ENCODE measurements at places on chromosomes 7 and 10.

DNA sequence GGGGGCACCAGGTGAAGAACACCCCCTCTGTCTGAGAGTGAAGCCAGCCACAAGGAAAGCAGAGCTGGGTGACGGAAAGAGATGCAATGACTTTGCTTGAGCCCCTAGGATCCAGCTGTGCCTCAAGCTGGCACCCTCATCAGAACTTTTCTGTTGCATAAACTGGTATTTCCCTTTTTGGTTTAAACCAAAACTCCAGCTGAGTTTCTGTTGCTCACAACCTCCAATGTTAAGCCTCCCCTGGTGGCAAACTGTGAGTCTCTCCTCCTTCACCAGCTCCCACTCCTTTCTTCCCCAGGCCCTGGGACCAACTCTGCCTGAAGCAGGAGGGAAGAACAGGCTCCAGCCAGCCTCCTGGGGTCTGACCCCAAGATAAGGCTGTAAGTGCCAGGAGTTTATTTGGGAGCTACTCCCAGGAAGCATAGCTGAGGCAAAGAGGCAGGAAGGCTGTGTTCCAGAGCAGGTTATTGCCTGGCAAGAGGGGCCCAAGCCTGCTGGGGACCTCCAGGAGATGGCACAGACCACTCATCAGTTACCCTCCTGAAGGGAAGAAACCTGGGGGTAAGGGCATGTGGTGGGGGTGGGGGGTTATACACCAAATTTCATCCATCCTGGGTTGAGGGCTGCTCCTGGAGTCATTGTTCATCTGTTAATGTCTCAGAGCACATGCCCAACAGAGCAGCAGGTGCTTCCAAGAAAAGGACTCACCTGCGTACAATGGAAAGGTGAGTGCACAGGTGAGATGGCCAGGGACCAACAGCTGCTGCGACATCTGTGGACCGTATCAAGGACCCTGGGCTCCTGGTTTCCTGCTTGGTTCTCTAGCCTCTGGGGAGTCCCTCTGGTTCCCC is 73.3 kb upstream of the NANOS1 start:
- no peak for DNase-seq

DNA sequence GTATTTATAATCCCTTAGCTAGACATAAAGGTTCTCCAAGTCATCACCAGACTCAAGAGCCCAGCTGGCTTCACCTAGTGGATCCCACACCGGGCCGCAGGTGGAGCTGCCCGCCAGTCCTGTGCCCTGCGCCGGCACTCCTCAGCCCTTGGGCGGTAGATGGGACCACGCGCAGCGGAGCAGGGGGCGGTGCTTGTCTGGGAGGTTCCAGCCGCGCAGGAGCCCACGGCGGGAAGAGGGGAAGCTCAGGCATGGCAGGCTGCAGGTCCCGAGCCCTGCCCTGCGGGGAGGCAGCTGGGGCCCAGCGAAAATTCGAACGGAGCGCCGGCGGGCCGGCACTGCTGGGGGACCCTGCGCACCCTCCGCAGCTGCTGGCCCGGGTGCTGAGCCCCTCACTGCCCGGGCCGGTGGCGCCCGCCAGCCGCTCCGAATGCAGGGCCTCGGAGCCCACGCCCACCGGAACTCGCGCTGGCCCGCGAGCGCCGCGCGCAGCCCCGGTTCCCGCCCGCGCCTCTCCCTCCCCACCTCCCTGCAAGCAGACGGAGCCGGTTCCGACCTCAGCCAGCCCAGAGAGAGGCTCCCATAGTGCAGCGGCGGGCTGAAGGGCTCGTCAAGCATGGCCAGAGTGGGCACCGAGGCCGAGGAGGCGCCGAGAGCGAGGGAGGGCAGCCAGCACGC is 675.6 kb downstream of the REEP3 start:
- no peak for DNase-seq

- DNase-seq: no peak
These were observed 7.2 kb downstream of the DDX21 start for GRCh38 chr10:68963151-68963550.

DNA sequence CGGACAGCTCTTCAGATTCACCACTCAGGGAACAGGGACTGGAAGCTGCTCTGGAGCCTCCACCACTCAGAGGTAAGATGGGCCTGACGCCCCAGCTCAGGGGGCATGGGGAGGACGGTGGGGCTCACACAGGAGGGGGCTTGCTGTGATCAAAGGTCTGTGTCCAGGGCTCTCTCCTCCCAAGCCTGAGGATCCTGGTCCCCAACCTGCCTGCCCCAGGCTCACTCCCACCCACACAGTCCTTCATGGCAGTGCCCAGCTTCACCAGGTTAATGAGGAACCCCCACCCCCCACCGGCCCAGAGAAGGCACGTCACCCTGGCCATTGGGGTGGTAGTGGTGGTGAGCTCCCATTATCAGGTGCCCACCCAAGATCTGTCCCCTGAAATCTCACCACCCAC is 926.7 kb upstream of the ZNF722 start:
- no peak for DNase-seq

GRCh38 chr10:91571671-91572070 is 61.2 kb downstream of the PPP1R3C start:
- DNase-seq: no peak

- peak; percentile 26 for DNase-seq
These were observed 11.8 kb upstream of the SGPL1 start for GRCh38 chr10:70803775-70804420.

GRCh38 chr7:77386165-77386822 is 29.9 kb downstream of the GSAP start:
- DNase-seq: no peak

- DNase-seq: no peak
These were observed 37.2 kb upstream of the BMPER start for GRCh38 chr7:33868166-33868565.

GRCh38 chr10:70167246-70167645 is 3.1 kb downstream of the SAR1A start:
- no peak for DNase-seq

GRCh38 chr7:63012633-63013183 is 985.9 kb upstream of the ZNF722 start:
- no peak for DNase-seq

GRCh38 chr10:29675984-29676383 is 41.2 kb upstream of the SVIL start:
- no peak for DNase-seq

DNA sequence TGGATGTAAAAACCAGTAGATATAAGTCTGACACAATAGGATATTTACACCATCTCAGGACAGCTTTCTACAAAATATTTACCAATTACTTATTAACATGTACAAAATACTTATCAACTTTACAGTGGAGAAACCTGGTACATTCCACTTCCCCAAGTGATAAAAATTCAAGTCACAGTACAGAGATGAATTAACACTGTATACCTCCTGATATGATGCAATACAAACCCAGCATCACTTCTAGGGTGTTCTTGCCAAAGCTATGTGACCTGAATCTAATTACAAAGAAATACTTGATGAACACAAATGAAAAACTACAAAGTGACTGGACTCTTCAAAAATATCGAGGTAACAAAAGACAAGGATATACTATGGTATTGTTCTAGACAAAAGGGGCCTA is 156.4 kb upstream of the FGFR2 start:
- no peak for DNase-seq

GRCh38 chr10:1057106-1057657 is 997 bp downstream of the WDR37 start:
- DNase-seq: no peak

GRCh38 chr10:117531371-117532002 is 11.1 kb upstream of the EMX2 start:
- DNase-seq: no peak

DNA sequence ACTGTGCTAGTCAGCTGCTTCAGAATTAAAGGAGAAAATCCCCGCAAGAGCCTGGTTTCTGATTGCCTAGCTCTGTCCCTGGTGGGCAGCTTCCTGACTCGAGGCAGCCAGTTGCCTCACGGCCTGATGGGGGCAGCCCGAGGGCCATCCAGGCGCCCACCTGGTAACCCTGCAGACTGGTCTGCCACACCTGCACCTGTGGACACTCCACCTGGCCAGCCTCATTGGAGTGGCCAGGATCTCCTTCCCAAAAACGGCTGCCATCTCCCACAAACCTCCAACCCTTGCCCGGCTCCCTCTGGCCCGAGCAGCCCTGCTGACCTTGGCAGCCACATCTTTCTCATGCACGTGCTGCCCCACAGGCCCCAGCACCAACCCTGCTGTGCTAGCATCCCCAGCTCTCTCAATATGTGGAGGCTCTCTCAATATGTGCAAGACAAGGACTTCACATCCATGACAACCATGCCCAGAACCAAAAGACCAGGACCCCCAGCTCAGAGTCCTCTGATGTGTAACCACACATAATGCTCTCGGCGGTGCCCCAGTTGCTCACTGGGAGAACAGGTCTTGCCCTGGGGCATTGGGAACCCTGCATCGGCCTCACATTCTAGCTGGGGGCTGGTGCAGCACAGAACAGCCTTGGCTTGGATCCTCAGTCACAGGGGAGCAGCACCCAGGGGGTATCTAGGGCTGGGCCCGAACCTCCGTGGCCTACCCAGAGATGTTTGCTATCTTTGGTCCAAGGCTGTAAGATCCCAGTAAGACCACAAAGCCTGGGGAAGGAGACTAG is 14.6 kb downstream of the DRGX start:
- DNase-seq: no peak

DNA sequence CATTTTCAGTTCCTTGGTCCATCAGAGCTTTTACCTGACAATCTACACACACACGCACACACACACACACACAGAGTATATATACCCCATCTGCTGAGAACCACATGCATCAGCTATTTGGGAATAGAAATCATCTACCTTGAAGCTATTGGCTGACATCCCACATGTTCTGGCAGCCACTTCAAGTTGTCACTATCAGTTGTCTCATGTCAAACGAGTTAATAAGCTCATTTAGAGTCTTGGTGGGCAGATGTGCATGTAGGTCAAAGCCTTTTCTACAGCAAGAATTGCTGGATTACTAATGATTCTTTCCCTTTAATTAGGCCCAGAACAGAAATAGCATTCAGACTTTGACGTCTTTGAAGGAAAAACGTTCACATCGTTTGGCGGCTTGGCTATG is 36.8 kb downstream of the COL28A1 start:
- peak; percentile 91 for DNase-seq

DNA sequence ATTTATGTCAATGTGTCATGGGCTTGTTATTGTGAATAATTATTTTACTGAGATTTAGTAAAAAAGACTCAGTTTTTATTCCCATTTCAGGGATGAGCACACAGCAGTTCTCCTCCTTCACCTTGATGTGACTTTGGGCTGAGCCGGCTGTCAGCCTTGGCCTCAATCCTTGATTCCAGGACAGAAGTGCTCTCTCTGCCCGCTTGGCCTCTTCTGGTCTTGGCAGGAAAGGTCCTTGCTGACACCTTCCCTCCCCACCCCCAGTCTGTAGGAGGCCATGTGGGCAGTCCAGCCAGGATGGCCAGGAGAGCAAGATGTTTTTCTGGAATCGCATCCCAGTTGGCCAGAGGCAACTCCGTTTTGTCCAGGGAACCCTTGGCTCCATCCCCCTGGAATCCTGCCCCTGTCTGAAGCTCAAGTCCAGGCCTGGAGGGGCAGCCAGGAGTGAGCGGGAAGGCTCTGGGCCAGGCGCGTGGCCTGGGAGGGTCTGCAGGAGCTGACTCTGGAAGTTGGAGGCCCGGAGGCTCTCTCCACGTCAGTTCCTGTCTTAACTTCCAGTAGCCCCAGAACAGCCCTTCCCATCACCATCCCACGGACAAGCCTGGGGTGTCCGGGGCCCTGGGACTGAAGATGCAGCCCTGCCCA is 100.9 kb downstream of the PDGFA start:
- DNase-seq: no peak

DNA sequence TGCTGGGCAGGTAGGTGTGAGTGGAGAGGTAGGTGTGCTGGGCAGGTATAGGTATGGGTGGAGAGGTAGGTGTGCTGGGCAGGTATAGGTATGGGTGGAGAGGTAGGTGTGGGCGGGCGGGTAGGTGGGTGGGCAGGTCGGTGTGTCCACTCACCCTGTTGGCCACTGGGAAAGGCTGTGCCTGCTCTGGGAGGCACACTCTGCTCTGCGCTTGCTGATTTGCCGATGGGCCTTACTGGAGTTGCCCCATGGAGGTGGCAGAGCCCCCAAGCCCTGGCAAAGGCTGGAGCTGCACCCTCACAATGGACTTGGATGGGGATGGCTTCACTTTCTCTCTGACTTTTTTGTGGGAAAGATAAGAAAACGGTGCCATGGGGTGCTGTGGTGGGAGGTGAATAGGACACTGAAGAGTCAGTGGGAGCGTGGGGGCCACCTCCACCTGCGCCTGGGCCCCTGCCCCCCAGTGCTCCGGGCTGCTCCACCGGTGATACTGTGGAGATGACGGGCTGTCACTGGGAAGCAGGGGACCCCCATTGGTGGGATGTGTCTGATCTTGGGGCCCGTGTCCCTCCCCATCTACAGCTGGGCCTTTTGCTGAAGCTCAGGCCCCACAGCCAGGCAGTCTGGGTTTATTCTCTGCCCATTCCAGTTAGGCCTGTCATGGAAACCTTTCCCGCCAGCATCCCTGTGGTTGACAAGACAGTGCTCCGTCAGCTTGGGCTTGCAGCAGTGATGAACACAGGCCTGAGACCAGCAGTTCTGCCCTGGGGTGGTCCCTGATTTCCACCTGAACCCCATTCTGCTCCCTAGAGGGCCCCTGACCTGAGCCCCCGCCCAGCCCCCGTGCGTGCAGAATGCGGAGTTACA is 75.0 kb downstream of the NKX6-2 start:
- DNase-seq: no peak

GRCh38 chr7:1672851-1673486 is 2.9 kb downstream of the ELFN1 start:
- no peak for DNase-seq

GRCh38 chr7:66380272-66380888 is 175.2 kb downstream of the TPST1 start:
- no peak for DNase-seq

- peak; percentile 31 for DNase-seq
These were observed 1.1 kb upstream of the GNAI1 start for GRCh38 chr7:80133361-80134114.

- DNase-seq: no peak
These were observed 168.0 kb upstream of the LRRN3 start for GRCh38 chr7:110922906-110923305.

DNA sequence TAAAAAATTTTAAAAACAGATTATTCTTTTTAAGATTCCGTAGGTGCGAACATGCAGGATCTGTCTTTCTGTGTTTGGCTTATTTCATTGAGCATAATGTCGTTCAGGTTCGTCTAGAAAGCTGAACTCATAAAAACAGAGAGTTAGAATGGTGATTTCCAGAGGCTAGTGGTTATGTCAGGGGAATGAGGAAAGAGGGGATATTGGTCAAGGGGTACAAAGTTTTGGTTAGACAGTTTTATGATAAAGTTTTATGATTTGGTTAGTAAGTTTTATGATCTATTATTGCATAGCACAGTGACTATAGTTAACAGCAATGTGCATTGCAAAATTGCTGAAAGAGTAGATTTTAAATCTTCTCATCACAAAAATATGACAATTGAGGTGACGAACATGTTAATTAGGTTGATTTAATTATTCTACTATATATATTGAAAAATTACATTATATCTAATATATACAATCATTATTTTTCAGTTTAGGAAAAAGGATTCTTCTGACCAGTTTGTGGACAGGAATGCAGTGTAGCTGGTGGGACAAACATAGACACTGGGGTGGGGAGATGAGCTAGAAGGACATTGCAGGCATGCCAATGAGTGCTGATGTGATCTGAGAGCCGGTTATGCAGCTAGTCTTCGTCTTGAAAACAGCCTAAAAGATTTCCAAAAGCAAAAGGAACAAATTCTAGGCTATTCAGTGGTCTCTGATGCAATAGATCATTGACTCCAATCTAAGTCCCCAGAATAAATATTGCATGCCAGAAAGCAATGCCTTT is 31.3 kb upstream of the MALRD1 start:
- no peak for DNase-seq

- DNase-seq: no peak
These were observed 64.1 kb downstream of the SH3PXD2A start for GRCh38 chr10:103791291-103791690.

GRCh38 chr10:46286991-46287693 is at the start of gene ANTXRL:
Gene ANTXRL (plus strand): TSS chr10:46286997. CDS start chr10:46287263, 266 bp downstream.
- DNase-seq: no peak

GRCh38 chr7:36015733-36016132 is 137.3 kb upstream of the EEPD1 start:
- no peak for DNase-seq
